ENCODE measurements at places on chromosomes 5 and 9.

DNA sequence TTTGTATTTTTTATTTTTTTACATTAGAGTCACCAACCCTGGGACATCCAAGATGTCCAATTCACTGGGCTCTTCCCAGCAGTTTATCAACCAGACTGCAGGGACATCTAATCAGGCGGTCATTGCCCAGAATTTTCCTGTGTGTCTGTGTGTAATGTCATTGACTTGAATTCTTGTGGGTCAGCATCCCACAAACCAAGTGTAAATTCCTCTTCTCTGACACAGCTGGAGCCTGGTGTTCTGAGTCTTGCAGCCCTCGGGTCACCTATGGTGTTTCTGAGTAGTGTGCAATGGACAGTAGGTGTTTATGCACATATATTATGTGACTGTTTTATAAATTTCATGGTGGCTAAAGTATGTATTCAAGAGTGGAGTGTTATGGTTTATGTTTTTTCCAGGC lies 815.7 kb downstream of the SEMA5A start:
- H3K4me1 ChIP-seq, result no peaks in the 10 kb centered on the region
- H3K27me3 ChIP-seq, result no peaks in the 10 kb centered on the region
- H3K4me3 ChIP-seq, result no peak overlapping the region
- H3K27ac ChIP-seq, result no peak overlapping the region
- no peak for DNase-seq

DNA sequence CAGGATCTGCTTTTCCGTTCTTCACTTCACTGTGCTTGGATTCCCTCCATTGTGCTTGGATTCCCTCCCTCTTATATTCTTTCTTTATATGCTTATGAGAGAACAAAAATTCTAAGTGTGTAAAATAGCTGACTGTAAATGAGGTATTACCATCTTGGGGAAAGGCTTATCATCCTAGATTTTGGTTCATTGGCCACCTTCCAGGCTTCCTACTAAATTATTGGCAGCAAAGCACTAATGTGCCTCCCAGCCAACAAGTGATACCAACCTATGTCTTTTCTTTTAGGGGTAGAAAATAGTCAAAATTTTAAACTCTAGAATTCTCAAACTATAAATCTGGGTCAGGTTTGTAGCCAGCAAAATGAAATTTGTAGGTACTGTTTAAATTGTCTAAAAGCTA lies 52.7 kb downstream of the NDUFAF2 start:
- peaks cover 15% of the 10 kb centered on the region for H3K36me3 ChIP-seq
- H3K27me3 ChIP-seq, result no peaks in the 10 kb centered on the region
- H3K27ac ChIP-seq, result no peak overlapping the region

DNA sequence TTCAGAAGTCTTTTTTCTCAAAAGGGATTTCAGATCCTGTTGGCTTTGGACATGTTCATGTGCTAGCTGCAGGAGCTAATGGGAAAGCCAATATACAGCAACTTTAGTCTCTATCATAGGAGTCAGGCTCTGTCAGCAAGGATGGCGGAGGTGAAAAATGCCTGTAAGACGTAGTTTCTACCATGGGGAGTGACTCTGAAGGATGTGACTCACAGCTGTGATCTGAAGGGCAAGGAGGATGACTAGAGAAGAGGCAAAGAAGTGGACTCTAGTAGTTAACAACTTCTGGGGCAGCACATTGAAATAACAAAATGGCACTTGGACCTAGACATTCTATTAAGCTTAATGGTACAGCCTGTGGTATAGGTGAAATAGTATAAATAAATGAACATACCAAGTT lies 3.1 kb upstream of the NDUFS4 start:
- no peak overlapping the region for H3K4me3 ChIP-seq
- H3K36me3 ChIP-seq, result peaks cover 3% of the 10 kb centered on the region
- DNase-seq, result no peak
- peaks cover 25% of the 10 kb centered on the region for H3K27me3 ChIP-seq
- no peak overlapping the region for H3K27ac ChIP-seq

DNA sequence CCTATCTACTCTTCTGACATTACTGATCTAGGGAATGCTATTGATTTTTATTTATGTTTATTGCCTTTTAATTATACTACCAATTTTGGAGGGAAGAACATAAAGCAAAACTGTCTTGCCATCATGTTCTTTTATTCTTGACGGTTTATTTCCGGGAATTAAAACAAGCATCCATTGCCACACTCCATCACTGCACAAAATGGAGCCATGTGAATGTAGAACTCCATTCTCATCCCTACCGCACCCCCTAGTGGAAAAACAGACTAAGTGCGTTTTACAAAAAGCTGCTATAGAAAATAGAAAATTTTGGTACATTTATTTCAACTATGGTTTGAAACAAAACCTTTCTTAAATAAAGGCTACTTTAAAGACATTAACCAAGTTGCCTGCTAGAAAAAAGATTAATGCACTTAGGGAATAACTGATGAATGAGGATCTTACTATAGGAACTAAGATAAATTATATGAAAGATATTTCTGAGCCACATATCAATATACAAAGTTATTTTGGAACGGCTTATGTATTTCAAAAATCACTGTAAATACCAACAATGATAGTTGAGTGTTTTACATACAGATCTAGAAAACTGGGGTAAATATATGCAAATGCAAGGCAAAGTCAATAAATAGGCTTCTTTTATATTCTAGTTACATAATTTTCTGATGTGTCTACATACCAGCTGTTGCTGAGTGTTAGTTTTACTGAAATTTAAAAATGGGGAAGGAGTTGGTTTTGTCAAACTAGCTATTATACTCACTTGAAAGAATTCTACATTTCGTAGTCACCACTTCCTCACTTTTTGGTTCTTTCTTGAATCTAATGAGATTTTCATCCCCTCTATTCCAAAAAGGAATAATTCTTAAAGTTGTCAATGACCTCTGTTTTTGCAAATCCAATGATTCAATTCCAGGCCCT lies 26.5 kb downstream of the OXCT1 start:
- H3K4me3 ChIP-seq, result no peak overlapping the region
- no peaks in the 10 kb centered on the region for H3K27me3 ChIP-seq
- H3K36me3 ChIP-seq, result peaks cover 31% of the 10 kb centered on the region

DNA sequence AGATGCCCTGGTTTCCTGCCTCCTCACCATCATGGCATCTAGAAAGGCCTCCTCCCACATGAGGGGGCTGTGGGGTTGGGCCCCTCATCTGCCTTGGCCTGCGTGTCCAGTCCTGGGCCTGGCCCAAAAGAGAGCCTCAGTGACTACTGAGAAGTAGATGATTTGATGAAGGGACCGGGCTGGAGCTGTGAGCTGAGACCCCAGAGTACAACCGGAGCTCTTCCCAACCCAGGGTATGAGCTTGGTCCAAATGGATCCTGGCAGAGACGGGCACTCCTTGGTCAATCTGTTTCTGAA lies 62.9 kb downstream of the FGF18 start:
- no peak for DNase-seq
- H3K4me1 ChIP-seq, result peaks cover 5% of the 10 kb centered on the region
- peaks cover 3% of the 10 kb centered on the region for H3K27me3 ChIP-seq
- no peak overlapping the region for H3K27ac ChIP-seq

DNA sequence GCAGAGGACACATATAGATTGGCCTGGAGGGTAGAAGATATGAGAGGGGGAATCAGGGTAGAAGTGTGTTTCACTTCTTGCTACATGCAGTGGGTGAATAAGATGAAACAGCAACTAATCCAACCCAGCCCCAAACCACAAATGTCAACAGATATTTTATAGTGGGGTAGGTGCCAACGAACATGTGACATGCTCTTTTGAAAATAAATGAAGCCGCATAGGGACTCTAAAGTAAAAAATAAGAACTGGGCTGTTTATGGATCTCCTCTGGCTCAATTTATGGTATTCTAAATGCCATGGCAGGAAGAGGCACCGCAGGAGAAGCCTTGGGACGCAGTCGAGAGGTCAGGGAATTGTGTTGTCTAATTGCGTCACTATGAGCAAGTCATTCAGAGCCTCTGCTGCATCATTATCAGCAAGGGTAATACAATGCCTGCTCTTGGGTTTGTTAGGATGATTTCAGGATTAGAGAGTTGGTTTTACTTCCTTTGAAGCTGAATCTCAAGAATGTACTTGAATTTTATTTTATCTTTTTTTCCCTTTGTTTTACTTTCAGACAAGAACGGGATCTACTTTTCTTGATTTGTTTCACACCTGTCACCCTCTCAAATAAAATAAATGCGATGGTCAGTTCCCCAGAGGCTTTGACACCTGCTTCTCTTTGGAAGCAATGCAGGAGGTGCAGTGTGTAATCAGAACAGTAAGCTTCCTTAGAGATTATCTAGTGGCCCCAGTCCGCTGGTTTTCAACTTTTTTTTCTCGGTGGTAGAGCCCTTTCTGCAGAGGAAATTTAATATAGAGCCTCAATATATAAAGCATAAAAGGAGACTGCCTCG lies 375.6 kb upstream of the CLINT1 start:
- no peaks in the 10 kb centered on the region for H3K4me1 ChIP-seq
- no peak overlapping the region for H3K27ac ChIP-seq
- no peak overlapping the region for H3K4me3 ChIP-seq
- no peaks in the 10 kb centered on the region for H3K27me3 ChIP-seq
- no peak for DNase-seq
- no peaks in the 10 kb centered on the region for H3K36me3 ChIP-seq

- no peak overlapping the region for H3K27ac ChIP-seq
- H3K4me1 ChIP-seq, result no peaks in the 10 kb centered on the region
- H3K27me3 ChIP-seq, result peaks cover 2% of the 10 kb centered on the region
These were observed 101.9 kb downstream of the NFIB start for GRCh38 chr9:14212077-14212476.

DNA sequence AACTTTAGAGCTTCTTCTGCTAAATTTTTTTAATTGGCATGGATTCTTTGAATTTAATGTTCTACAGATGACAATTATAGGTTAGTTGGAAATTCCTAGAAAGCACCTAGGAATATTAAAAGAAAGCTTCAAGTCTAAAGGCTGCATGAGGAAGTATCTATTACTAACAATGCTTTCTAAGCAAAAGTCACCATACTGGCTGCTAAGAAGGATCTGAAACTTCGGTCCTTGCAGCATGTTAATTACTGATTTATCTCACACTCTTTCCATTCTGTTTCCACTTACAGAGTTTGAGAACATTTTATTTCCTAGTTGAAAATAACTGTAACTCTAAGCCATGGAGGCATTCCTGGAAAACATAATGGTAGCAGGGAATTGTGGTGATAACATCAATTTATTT lies 8.4 kb downstream of the SEMA6A start:
- no peaks in the 10 kb centered on the region for H3K4me1 ChIP-seq
- DNase-seq, result no peak
- no peak overlapping the region for H3K4me3 ChIP-seq
- no peak overlapping the region for H3K27ac ChIP-seq
- no peaks in the 10 kb centered on the region for H3K36me3 ChIP-seq

DNA sequence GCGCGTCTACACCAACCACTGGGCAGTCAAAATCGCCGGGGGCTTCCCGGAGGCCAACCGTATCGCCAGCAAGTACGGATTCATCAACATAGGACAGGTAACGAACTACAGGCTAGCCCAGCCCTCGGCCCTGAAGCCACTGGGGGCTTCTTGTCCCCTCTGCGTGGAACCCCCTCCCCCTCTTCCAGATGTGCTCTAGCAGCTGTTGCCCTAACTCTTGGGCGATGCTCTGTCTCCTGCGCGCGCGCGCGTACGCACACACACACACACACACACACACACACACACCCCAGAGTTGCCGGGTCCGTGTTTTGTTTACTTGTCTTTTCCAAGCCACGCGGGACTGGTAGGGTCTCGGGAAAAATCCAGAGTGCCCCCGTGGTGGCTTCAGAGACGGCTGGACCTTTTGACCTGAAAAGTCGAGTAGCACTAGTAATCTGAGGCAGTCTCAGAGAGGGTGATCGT lies 836 bp downstream of the PCSK5 start:
- peak overlapping the region; percentile 91 for H3K4me3 ChIP-seq
- no peak overlapping the region for H3K27ac ChIP-seq
- peaks cover 34% of the 10 kb centered on the region for H3K4me1 ChIP-seq
- DNase-seq, result peak; percentile 50
- no peaks in the 10 kb centered on the region for H3K36me3 ChIP-seq

DNA sequence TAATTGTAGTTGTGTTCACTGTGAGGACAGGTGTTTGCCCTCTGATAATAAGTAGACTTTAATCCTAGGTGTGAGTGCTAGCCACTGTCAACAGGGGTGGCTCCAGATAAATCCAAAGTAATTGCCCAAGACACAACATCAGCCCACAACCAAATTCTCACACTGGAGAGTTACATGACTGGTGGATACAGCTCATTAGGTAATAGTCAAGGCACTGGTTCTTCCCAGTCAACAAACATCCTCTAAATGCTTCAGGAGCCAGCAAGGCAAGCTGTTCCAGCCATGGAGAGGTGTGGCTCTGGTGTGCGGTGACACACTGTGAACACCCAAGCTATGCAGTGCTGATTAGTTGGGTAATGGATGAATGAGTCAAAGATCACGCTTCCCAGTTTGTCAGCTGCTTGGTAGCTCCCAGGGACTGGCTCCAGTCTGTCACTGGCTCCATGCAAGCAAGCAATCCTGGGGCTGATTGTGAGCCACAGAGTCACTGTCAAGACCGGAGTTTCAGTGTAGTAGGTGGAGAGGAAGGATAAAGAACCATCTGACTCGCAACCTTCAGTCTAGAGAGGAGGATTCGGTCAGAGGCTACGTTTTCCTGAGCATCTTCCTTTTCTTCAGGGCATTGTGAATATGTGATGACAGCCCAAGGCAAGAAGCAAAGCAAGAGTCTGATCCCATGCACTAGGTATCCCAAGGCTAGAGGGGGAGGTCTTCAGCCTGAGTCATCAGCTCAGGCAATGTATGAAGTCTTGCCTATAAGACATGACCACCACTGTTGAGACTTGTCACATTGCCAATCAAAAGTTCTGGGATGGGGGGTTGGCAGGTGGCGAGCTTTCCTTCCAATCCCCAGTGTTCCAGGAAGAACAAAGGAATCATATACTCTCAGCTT lies 63.1 kb downstream of the UGCG start:
- no peaks in the 10 kb centered on the region for H3K36me3 ChIP-seq
- peaks cover 14% of the 10 kb centered on the region for H3K4me1 ChIP-seq
- no peak overlapping the region for H3K27ac ChIP-seq
- H3K27me3 ChIP-seq, result peaks cover 10% of the 10 kb centered on the region
- DNase-seq, result no peak

GRCh38 chr5:134906811-134907210 lies 1.9 kb downstream of the PCBD2 start:
- H3K27me3 ChIP-seq, result no peaks in the 10 kb centered on the region
- peak overlapping the region; percentile 79 for H3K27ac ChIP-seq
- DNase-seq, result no peak
- H3K36me3 ChIP-seq, result peaks cover 14% of the 10 kb centered on the region
- H3K4me1 ChIP-seq, result peaks cover 21% of the 10 kb centered on the region
- peak overlapping the region; percentile 48 for H3K4me3 ChIP-seq

- H3K27me3 ChIP-seq, result no peaks in the 10 kb centered on the region
- no peaks in the 10 kb centered on the region for H3K36me3 ChIP-seq
- H3K4me3 ChIP-seq, result no peak overlapping the region
- DNase-seq, result no peak
These were observed 151.6 kb upstream of the MEF2C start for GRCh38 chr5:89034588-89034987.

DNA sequence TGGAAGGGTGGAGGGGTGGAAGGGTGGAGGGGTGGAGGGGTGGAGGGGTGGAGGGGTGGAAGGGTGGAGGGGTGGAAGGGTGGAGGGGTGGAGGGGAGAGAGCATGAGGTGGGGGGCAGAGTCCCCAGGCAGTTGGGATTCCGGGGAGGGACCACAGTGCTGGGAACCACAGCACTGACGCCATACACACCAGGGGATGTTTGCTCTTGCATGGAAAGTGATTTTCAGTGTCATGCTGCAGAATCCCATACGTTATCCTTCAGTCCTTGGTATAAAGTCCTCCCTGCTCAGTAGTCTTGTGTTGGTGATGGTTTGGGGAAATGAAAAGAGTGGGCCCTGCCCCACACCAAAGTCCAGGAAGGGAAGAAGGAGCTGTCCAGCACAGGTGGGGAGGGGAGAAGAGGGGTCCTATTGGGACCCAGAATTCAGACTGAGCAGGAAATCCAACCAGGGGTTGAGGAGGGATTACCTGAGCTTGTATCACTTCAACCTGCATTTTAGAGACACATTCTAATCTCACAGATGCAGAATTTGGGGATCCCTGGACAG lies 5.5 kb upstream of the FIBCD1 start:
- H3K27me3 ChIP-seq, result peaks cover 40% of the 10 kb centered on the region
- peaks cover 6% of the 10 kb centered on the region for H3K4me1 ChIP-seq
- H3K36me3 ChIP-seq, result no peaks in the 10 kb centered on the region
- H3K27ac ChIP-seq, result no peak overlapping the region

Measured in activated CD4-positive, alpha-beta memory T cell treated with anti-CD3 and anti-CD28 coated beads for 36 hours (primary cell).